ENCODE measurements at places on chromosomes 3 and 15.

DNA sequence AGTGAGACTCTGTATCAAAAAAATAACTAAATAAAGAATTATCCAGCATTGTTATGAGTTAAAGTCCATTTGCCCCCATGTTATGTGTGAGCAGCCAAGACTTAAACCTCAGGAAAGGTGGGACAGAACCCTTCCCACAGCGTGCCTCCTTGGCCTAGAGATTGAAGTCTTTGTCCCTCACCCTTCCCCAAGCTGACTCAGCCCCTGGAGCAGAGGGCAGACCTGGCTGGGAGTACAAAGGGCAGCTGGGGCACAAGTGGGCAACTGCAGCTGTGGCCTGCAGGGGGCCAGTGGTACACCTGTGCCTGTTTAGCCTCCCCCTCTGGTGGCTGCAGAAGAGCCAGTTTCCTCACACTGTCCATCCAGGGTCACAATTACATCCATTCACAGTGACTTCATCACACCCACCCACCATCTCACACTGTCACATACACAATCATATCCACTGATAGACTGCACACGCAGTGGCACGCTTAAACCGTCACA lies 940 bp upstream of the ACY1 start:
- DNase-seq: no peak

GRCh38 chr3:124800511-124801258 lies 70.4 kb downstream of the UMPS start:
- no peak for DNase-seq

DNA sequence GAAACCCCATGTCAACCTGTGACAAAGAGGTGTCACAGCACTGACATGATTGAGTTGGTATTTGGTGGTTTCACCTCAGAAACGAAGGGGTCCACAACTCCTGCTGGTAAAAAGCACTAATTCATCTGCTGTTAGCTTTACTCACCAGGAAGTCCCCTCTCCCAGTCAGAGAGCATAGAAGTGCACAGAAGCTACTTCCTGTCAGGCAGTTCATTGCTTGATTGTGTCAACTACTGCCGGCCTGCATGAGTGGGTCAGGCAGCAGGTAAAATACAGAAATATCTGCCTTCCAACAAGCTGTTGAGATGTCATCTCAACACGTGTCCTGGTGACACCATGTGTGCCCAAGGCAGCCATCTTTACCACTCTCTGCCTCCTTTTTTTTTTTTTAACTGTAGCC lies 596.6 kb upstream of the NR2F2 start:
- DNase-seq: no peak

DNA sequence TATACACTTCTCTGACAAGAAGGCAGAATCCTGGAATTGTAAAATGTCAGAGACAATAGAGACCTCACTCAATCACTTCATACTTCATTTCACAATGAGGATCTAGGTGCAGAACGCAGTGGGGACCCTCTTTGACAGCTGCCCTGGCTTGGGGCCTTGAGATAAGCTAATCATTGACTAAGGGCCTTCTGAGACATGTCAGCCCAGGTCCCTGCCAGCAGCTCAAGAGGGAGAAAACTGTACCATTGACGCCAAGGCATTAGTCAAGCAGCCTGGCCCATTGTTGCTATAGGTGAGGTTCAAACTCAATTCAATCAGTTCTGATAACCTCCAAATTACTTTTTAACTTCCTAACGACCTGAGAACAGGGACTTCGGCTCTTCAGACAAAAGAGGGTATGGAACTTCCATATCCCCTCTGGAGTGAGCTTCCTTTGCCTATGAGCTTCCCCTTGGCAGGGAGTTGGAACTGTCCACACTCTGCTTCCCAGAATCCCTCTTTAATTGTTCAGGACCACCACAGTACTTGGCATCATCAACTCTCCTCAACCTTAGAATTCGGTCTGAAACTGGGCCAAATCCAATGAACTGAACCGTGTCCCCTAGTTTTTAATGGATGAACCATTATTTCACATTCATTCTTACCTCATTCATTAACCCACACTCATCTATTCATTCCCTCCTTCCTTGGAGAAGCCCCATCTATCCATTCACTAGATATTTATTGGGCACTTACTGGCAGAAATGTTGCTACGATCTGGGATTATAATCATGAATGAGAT lies 1.5 kb upstream of the CYP8B1 start:
- no peak for DNase-seq

- no peak for DNase-seq
Observed at GRCh38 chr15:76577879-76578512, 241.4 kb downstream of the ISL2 start.

GRCh38 chr3:184082034-184082433 lies 14.8 kb upstream of the HTR3E start:
- no peak for DNase-seq

DNA sequence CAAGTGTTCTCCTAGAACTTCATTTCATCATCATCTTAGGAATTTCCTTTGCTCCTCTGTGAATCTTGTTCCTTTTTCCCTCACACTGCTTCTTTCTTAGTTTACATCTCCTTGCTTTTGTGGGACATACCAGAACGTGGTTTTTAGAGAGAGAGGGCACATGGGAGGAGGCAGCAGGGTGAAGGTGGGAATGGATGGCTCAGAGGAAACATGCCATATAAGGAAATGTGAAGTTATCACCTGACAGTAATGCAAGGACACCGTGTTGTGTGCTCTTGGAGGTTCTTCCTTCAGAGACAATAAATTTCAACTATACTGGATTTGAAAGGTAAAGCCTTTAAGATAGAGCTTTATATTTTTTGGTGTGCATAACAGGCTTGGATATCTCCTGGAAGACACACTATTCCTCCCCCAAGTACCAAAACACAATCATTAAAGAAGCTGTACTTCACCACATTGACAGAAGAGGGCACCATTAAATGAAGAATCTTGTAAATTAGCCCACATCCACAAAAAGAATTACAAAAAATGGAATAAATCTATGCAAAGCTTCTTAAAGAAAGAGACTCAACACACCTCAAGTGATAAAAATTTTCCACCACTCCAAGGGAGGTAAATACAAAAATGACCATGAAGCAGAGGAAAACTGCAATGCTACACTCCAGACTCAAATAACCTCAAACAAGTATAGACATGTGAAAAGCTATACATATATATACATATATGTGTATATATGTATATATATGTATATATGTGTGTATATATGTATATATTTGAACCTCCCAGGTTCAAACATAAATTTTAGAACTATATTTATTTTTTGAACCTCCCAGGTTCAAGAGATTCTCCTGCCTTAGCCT lies 26.1 kb downstream of the RPL39L start:
- no peak for DNase-seq

DNA sequence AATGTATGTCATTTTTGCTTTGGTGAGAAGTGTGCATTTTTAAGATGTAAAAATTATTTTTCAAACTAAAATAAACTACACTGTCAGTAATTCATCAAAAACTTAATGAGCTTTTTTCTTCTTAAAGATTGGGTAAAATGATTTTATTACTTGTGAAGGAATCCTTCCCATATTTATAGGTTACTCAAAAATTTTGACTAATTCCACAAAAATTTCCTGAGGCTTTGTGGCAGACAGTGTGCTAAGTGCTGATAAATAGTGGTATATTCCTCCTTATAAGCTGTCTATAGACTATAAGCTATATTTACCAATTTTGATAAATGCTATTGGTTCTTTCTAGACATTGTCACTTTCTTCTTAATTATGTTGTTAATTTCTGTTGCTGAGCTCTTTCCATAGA lies 284.5 kb upstream of the SEMA6D start:
- no peak for DNase-seq

GRCh38 chr3:134306320-134306719 lies 55.7 kb upstream of the RYK start:
- no peak for DNase-seq

GRCh38 chr15:33357845-33358244 lies 47.1 kb downstream of the RYR3 start:
- DNase-seq: no peak

DNA sequence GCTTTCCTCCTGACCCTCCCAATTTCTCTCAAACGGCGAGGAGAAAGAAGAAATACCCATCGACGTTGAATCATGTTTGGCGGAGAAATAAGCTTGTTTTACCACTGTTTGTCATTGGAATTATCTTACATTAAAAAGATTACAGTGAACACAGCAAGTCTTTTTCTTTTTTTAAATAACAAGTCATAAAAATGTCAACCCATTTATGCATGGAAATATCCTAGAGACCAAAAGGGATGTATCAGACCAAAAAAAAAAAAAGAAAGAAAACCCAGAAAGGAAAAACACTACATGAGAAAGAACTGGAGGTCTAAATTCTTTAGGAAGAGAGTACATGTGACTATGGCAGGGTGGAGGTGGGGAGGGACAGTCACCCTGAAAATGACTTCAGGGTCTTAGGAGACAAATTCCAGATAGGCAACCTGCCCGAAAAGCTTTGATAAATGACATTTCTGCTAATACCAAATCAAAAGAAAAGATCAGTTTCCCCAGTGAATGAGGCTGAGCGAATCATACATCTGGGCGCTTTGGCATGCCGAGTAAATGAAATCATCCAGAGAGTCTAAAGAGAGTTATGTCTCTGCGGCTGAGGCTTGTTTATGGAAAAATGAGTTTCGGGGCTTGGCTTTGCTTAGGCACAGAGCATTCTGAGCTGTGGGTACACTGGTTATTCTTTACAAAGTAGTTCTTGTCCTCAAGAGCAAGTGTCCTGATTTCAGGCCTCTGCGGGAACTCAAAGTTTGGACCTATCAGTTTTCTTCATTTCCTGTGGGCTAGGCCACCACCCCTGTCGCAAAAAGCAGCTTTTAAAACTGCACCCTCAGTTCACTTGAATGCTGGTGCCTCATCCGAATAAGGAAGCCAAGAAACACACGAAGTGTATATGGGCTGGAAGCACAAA lies 110.1 kb upstream of the TGFBR2 start:
- no peak for DNase-seq

GRCh38 chr3:186722457-186722856 lies 5.3 kb downstream of the KNG1 start:
- no peak for DNase-seq

- no peak for DNase-seq
Observed at GRCh38 chr3:117103675-117104074, 394.1 kb downstream of the TUSC7 start.

GRCh38 chr3:187183210-187183862 lies 13.9 kb upstream of the RTP1 start:
- no peak for DNase-seq

GRCh38 chr15:53716909-53717876 lies 42.3 kb downstream of the WDR72 start:
- DNase-seq: no peak

GRCh38 chr15:46681901-46682300 lies 1035.4 kb upstream of the SEMA6D start:
- no peak for DNase-seq

DNA sequence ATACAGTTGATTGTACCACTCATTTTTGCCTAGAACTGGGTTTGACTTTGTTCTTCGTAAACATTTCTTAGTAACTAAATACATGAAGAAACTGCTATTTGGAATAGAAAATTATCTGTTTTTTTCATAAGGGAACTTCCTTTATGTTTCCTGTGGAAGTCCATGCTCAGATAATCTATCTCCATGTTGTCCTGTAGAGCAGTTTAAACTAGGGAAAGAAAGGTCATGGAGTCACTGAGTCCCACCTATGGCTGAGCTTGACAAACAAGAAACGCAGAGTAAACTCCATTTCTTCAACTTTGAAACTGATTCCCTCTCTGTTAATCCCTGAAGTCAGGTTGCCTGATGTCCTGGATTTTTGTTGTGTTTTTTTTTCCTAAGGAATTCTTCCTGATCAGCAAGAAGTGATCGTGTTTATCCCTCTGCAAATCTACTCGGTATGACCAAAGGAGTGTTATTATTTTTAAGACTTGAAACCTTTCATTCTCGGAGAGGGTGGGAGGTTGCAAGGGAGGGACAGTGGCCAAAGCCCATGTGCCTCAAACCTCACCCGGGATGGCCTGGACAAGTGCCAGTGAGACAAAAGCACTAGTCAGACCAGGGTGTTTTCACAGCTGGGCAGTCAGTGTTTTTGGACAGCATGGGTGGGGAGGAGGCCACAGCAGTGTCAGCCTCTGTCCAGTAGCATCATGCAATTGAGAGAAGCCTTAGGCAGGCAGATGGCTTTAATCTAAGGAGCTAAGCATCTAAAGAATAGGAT lies 129.8 kb upstream of the PHLDB2 start:
- DNase-seq: no peak

DNA sequence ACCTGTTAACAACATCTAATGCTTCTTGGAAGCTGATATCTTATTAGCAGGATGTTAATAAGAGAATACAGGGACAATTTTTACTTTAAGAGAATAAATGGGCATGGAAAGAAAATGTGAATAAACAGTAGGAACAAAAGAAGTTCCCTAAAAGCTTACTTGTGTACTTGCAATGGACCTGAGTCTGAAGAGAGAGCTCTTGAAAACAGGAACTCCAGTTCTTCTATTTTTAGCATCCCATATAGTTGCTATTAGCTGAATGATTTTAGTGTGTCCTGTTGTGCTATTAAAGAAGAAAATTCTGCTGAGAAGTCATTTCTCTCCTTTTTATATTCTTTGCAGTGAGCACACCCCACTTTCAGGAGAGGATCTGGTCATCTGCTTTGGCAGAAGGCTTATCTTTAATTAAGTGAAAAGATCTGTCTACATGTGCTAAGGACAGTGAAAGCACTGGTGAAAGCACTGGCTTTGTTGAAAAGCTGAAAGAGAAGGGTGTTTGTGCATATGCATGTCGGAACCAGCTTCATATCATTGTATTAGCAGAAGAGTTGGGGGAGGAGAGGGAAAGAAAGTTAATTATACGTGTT lies 1.4 kb upstream of the ST3GAL6 start:
- DNase-seq: no peak

GRCh38 chr15:56168394-56168793 lies 75.3 kb downstream of the RFX7 start:
- no peak for DNase-seq

DNA sequence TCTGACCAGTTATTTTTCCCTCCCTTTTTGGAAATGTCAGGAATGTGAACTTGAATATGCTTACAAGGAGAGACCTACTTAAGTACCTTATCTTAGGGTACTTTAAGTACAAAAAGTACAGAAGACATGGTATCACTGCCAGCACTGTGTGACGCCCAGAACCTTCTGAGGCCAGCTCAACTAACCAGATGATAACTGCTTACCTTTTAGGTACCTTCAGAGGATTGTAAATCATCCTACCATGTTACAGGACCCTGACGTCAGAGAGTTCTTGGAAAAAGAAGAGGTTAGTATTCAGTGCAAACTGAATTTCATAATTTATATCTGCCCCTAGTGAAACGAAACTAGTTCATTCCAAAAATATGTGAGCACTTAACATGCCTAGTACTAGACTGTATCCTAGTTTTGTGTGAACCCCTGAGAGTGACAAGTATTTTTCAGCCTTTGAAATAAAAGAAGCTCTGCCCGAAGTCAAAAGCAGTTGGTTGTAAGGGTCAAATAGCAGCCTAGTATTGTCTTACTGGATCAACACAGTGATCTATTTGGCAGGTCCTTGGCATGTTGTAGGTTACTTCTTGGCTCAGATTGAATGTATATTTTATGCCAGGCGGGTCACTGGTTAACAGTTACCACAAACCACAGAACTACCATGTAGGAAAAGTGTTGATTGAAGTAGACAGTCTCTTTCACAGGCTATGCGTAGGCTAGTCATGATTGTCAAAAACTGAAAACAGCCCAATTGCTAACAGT lies 23.8 kb upstream of the SNX22 start:
- DNase-seq: no peak

Measured in T-helper 17 cell (primary cell).